ENCODE measurements at places on chromosomes 2 and 18.

GRCh38 chr2:55236992-55237543 is 4.6 kb downstream of the RPS27A start:
- no peak for DNase-seq

DNA sequence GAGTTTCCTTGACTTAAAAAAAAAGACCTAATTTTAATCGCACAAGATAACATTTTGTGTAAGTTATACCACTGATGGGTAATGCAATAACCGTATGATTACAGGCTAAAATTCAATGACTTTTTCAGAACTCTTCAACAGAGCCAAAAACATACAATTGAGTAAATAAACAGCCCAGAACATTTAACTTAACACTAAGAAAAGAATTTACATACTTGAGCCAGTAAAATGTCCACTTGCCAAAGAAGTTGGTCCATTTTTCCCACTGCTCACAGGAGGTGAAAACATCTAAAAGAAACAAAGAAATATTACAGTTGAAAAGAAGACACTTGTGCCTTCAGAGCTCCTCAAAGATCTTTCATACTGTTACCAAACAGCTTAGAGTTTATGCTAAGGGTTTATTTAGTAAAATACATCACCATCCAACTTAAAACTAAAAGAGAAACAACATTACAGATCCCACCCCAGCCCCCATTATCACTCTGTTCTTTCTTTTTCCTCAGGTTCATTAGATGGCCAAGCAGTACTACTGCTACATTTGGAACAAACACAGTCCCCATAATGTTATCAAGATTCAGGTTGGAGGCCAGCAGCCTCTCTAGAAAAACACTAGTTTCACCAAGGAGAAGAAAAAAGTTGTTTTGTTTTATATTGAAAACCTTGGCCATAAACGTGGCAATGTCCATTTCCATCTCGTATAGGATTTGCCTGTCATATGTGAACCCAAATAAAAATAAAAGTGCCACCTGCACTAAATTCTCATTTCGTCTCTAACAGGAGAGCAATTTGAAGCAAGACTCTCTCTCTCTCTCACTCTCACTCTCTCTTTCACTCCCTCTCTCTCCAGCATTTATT is 2.7 kb downstream of the TCF4 start:
- DNase-seq: peak; percentile 26

DNA sequence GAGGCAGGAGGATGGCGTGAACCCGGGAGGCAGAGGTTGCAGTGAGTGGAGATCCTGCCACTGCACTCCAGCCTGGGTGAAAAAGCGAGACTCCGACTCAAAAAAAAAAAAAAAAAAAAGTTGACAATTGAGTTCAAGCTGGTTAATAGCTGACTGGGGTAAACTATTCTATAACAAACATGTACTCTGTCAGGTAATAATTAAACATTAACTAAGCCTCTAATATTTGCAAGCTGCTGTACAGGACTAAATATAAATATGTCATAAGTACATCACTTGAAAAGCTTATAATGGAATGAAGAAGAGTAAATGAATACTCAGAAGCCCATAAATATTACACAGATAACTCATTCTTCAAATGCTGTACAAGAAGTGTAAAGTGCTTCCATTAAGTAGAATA is 190.4 kb upstream of the CRIM1 start:
- no peak for DNase-seq

DNA sequence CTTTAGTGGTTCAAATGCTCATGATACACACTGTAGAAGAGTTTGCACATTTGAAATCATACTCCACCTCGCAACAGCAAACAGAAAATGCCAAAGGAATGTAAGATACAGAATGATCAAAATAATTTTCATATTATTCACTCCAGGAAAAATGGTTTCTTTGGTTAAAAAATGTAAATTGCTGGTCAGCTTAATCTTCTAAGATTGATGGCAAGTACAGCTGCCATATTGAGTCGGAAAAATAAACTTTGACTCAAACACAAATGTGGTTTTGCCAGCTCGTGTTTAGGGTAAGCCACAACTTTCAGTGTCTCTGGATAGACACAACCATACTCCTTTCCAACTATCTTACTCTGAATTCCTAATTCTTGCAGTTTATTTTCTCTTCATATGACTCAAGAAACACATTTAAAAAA is 154.9 kb upstream of the SMIM21 start:
- DNase-seq: no peak

DNA sequence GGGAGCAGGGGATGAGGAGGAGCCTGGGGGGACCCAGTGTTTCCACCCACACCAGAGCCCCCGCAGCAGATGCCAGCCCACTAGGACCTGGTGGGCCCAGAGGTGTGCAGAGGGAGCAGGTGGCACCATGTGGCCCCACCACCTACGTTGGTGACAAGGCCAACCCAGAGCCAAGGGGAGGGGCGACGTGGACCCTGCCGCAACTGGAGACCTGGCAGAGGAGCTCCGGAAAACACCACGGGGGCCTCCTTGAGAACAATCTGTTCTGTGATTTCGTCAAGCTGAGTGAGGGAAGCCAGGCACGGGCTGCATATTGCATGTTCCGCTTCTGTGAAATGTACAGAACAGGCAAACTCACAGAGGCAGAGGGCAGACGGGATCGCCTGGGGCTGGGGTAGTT is 49.1 kb upstream of the GPC1 start:
- no peak for DNase-seq

DNA sequence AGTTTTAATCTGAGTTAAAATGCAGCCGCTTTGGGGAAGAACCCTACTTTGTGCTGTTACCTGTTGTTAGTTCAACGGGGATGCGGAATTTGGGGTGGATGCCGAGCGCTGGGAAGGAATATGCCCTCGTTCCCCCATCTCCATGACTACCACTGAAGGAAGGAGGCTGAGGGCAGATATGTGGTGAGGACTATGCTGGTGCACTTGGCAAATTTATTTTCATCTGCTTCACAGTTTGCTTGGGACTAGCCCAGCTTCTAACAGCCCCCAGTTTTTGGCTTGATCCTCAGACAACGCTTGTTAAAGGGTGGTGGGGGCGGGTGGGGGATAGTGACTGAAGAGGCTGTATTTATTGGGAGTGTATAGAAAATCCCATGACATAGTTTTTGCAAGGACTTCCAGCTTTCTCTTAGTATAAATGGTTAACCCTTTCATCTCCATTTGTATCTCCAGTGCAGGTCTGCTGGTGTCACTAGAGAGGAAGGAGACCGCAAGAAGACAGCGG is 100.8 kb downstream of the COLEC12 start:
- DNase-seq: no peak

DNA sequence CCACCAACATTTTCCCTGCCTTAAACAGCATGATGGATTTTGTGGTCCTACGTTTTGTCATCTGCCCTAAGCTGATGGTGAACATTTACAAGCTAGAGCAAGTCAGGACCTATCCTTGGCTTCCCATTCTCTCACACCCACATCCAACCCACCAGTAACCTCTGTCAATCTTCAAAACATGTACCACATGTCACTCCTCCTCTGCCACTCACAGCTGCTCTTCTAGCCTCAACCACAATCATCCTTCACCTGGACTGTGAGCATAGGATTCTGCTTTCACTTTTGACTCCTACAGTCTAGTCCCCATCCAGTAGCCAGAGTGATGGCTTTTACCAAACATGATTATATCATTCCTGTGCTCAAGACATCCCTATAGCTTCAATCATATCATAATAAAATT is 279.8 kb upstream of the DLGAP1 start:
- no peak for DNase-seq

DNA sequence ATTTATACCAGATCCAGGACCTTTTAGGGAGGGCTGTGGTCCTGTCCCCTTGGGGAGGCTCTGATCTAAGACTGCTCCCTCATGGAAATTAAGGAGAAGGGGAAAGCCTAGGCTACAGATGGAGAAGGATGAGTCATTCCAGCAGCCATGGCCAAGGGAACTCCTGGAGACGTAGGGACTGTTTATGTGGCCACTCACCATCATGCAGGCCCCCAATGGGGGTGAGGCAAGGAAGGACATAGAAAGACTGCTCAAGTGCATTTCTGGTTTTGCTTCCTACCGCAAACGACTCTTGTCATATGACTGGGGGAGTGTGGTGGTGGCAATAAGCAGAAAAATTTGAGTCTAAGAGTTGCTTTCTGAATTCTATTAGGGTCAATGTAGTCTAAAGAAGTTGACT is 54.0 kb upstream of the CYP1B1 start:
- no peak for DNase-seq

DNA sequence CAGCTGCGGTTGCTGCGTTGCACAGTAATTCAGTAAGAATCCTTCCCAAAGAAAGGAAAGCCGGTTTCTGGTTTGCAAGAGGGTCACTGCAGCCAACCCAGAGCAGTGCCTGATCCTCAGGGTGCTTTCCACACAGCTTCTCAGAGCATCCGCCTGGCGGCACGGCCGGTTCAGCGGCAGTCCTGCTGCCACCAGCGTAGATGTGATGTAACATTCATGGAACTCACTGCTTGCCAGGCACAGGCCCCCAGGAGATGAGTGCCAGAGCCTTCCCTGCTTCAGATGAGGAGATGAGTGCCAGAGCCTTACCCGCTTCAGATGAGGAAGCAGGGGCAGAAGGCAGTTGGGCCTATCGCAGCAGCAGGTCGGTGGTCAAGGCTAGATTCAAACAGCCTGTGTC is 230.2 kb downstream of the GBX2 start:
- DNase-seq: no peak

DNA sequence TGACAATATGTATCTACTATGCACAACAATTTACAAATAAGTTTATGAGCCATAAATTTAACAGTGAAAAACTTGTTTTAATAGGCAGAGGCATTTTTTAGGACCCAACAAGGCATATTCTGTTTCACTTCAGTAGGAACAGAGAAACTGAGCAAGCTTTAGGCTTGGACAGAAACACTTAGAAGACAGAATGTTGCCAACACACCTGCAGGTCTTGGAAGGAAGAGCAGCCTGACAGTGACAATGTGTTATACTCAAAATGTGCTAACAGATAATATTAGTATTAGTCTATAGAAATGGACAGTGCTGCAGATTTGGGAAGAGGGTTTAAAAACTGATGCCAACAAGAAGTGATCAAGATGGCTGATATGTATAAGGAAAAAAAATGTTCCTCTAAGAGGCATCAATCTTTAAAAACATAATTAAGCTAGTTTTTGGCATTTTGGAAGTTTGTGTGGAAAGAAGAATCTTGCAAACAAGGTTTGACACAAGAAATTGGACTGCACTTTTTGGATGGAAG is 297.1 kb upstream of the FSIP2 start:
- DNase-seq: no peak

DNA sequence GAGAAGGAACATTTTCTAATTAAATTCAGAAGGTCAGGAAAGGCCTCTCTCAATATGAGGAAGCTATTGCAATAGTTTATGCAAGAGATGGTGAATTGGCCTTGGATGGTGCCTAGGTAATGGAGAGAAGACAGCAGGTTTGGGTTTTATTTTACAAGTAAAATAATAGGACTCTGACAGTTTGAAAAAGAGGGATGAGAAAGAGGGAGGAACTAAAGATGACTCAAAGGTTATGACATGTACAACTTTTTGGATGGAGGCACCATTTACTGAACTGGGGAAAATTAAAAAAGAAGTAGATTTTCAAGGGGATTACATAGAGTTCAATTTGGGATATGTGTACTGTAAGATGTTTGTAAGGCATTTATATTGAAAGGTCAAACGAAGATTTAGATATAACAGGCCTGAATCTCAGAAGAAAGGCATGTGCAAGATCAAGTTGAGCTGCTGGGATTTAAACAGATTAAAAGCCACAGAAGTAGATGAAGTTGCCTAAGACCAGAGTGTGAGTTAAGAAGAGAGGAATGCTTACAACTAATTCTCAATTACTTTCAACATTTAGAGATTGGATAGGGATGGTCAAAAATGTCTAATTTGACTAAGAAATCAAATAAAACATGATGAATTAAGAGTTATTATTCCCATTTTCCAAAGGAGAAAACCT is 12.3 kb upstream of the ASNSD1 start:
- DNase-seq: peak; percentile 34

GRCh38 chr18:48934415-48934722 is 16.4 kb downstream of the SMAD7 start:
- no peak for DNase-seq

DNA sequence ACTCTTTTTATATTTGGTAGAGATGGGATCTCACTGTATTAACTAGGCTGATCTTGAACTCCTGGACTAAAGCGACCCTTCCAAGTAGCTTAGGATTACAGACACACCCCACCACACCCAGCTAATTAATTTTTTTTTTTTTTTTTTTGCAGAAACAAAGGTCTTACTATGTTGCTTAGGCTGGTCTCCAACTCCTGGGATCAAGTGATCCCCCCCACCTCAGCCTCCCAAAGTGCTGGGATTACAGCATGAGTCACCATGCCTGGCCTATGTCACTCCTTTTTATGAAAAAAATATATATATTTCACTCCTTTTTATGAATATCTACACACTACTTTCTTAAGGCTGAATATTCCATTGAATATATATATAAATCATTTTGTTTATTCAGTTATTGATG is 162.8 kb downstream of the MGAT5 start:
- no peak for DNase-seq

DNA sequence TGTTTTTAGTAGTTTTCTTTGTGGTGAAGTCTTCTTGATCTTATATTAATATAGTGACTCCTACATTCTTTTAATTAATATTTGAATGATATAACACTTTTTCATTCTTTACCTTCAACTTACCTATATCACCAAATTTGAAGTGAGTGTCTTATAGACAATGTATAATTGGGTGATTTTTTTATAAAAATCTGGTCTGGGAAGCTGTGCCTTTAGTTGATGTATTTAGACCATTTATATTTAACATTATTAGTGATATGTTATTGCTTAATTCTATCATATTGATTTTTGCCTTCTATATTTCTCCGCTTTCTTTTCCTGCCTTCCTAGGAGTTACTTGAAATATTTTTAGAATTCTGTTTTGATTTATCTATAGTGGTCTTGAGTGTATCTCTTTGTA is 16.4 kb downstream of the TMEM182 start:
- DNase-seq: no peak

GRCh38 chr2:14941151-14941631 is 308.7 kb downstream of the LRATD1 start:
- DNase-seq: no peak

GRCh38 chr2:120287183-120288015 is 34.7 kb downstream of the RALB start:
- peak; percentile 63 for DNase-seq

DNA sequence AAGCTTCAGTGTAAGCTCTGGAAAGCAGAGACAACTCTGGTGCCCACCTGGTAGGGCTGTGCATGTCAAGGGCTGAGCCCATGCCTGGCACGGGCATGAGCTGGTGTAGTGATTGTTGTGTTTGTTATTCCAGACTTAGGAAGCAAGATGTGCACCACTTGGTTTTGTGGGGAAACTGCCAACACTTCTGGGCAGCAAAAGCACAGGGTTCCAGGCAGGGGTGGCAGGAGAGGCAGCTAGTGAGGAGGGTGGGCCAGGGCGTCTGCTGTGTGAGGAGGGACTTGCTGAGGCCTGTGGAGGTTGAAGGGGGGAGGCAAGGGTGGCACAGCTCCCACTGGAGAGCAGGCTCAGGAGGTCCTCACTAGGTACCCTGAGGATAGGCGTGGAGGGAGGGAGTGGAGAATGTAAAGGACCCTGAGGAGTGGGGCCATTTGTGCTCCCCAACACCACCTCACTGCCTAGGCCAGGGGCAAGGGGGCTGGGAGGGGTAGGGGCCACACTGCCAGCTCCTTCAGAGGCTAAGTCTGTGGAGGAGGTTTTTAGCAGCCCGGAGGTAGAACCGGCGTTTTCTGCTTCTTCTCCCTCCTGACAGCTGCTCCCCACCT is 104.0 kb upstream of the POU3F3 start:
- no peak for DNase-seq

Data from fibroblast of gingiva (primary cell).